ENCODE measurements at places on chromosomes 6 and 20.

- no peak for DNase-seq
Measured at GRCh38 chr6:21263531-21264287, 329.8 kb upstream of the SOX4 start.

DNA sequence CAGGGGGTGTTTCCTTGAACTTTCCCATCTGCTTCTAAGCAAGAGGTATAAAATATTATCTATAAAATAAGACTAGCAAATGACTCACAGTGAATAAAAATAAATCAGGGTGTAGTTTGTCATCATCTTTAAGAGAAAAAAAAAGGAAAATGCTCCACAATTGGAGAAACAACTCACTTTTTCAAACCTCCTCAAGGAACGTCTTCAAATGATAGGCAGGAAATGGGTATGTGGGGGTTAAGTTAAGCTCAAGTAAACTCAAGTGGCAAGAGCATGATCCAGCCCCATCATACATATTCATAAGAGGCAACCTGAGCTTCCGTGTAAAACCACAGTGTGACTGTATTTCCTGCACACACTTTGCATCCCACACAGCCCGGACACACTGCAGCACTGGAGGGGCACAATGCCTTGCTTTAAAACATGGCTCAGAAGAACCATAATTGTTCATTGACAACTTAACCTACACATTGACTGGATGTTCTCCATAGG, 58.5 kb upstream of the CEP85L start:
- peak; percentile 79 for DNase-seq

GRCh38 chr20:62805155-62805710, 598 bp downstream of the OGFR start:
- peak; percentile 22 for DNase-seq

DNA sequence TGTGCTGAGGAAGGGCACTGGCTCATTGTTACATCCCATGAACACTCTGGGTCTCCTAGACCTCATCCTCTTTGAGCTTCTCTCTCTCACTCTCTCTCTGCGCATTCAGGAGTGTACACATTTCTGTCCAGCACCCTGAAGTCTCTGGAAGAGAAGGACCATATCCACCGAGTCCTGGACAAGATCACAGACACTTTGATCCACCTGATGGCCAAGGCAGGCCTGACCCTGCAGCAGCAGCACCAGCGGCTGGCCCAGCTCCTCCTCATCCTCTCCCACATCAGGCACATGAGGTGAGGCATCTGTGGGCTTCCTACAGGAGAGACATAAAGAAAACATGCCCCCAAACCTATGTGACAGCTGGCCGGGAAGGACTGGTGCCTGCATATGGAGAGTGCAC, 286.8 kb downstream of the ESR1 start:
- no peak for DNase-seq

DNA sequence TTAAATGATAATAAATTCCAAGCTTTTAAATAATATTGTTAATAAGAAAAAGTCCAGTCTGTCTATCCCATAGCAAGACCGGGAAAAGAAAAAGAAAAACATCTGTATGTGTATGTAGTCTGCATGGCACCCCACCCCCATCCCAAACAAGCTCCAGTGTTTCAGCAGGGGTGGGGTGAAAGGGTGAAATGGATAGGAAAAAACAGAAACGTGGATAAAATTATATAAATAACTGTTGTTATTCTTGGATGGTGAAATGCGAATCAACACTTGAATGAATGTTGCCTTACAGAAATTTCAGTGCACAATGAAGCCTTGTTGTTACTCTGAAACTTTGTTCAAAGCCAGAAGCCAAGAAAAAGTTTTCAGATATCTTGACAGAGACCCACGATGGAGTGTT, 31.4 kb downstream of the HAO1 start:
- DNase-seq, result no peak

- no peak for DNase-seq
Measured at GRCh38 chr6:80478030-80478429, 371.6 kb downstream of the BCKDHB start.

GRCh38 chr20:62598761-62599194, 43.5 kb upstream of the SLCO4A1 start:
- no peak for DNase-seq

GRCh38 chr6:2799936-2800527, 34.8 kb downstream of the WRNIP1 start:
- peak; percentile 35 for DNase-seq

- no peak for DNase-seq
Measured at GRCh38 chr20:10855778-10856177, 182.0 kb upstream of the JAG1 start.

- no peak for DNase-seq
Measured at GRCh38 chr6:69771158-69771906, 25.5 kb downstream of the LMBRD1 start.

DNA sequence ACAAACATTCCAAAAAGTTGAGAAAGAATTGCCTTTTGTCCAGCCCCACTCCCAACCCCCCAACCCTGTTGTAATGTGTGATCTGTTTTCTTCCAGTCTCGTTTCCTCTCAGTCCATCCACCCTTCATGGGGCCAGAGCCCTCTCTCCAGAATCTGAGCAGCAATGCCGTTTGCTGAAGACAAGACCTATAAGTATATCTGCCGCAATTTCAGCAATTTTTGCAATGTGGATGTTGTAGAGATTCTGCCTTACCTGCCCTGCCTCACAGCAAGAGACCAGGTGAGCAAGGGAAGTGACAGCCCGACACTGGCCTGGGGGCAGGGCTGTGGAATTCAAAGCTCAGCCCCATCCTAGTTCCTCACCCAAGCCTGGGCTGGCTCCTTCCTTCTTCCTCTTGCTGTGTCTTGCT, 7.8 kb downstream of the MAVS start:
- DNase-seq, result no peak

All from CD4-positive, alpha-beta memory T cell (primary cell).